ENCODE measurements at places on chromosomes 3 and 15. TPM values are rescaled to one million over a fixed set of nuclear protein-coding genes. Genes with fewer than 3 reads are reported as not detected.
A peak's percentile ranks its signal among the peaks of the same experiment; 100 is the strongest.

DNA sequence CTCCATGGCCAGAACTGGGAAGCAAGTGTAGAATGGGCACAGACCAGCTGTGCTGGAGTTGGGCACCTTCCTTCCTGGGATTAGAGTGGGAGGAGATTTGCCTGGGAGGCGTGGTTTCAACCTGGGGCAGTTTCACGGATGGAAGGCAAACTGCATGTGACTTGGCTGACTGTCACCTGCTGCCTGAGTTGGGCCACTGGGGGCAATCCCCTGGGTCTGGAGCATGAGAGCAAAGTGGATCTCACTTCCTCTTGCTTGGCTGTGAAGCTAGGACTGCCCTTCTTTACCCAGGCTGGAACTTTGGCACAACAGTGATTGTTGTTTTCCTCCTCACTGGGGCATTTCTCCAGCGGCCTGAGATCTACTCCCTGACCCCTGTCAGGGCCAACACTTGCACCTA, 1247.0 kb upstream of the EPHA6 start:
- DNase-seq: no peak

DNA sequence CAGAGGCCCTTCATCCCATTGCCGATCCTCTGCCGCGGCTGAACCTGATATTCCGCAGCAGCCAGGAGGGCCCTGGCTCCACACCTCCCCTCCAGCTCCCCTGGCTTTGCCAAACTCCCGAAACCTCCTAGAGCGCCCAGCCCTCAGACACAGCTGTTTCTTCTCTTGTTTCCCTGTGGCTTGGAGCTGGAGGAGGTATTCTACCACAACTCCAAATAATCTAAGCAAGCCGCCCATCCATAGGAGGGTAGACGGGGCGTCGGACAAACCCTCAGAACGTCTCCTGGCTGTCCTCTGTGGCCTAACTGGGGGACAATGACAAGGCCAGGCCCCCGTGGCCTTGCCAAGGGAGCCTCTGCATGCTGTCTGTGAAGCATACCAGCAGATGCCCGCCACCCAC, 10.4 kb downstream of the PLA2G4D start:
- DNase-seq: no peak

- no peak for DNase-seq
Measured at GRCh38 chr15:99117111-99117510, 12.2 kb downstream of the SYNM start.

DNA sequence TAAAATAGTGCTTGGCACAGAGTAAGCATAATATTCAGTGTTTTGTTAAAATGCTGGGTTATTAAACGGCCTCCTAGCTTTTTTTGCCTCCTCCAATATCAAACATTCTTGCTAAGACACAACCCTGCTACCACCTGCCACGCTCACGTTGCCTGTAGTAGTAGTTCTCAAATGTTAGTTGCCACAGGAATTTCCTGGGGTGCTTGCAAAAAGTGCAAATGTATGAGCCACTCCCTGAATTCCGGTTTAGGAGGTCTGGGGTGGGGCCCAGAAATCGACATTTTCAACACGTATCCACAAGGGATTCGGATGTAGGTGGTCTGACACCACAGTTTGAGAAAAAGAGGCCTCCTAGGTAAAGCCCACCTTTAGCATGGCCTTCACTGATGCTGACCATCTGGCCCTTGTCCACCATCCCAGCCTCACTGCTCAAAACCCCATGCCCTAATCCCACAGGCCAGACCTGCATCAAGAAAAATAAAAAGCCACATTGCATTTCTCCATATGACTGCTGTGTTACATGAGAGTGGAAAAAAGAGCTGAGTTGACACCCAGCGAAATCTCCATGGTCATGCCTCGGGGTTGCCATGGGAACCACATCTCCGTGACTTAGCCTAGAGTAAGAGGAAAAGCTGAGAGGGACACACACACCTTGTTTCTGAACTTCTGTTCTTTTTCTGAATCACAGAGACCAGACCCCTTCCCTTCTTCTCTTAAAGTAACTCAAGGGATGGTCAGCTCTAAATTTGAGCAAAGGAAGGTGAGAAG, 116.4 kb upstream of the HES1 start:
- DNase-seq: no peak

- no peak for DNase-seq
Measured at GRCh38 chr15:62046078-62046743, 14.0 kb downstream of the VPS13C start.

DNA sequence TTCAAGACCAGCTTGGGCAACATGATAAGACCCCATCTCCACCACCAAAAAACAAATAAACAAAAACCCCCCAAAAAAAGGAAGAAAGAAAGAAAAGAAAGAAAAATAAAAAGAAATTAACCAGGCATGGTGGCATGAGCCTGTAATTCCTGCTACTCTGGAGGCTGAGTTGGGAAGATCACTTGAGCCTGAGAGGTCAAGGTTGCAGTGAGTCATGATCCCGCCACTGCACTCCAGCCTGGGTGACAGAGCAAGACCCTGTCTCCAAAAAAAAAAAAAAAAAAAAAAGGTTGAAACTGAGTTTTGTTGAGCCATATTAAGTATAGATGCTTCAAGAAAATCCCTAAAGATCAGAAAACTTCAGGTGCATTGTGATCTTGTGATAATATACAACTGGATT, 217.3 kb upstream of the LRRFIP2 start:
- no peak for DNase-seq

The ANKDD1A gene
- total RNA-seq: 4.6 TPM

The MAGEL2 gene
- total RNA-seq: 13.1 TPM

The SI gene
- not detected for total RNA-seq

The PLCH1 gene
- total RNA-seq: 21.4 TPM

The RPP25 gene
- total RNA-seq: 6.3 TPM

GRCh38 chr3:157789162-157789561, 285.9 kb upstream of the VEPH1 start:
- DNase-seq: no peak

GRCh38 chr15:80988148-80988796, 1.3 kb downstream of the MESD start:
- DNase-seq: no peak

DNA sequence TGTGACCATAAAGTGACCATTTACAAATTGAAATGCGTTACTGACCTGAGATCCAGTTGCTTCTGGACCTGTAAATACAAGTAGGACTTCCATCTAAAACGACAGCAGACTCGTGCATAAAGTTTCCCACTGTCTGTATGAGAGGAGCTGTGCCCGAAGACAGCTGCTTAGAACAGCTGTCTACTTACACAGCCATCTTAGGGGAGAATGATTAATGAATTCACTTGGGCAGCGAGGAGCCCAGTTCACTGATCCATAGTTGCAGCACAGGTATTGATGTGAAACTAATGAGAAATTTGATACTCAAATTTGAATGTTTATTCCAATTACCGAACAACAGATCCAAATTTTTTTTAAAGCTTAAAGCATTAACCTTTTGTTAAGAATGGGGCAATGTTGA, 748.1 kb downstream of the NR2F2 start:
- DNase-seq: no peak

GRCh38 chr3:139572847-139573672, 33.5 kb upstream of the RBP1 start:
- DNase-seq: no peak

The GXYLT2 gene
- total RNA-seq: 0.82 TPM

DNA sequence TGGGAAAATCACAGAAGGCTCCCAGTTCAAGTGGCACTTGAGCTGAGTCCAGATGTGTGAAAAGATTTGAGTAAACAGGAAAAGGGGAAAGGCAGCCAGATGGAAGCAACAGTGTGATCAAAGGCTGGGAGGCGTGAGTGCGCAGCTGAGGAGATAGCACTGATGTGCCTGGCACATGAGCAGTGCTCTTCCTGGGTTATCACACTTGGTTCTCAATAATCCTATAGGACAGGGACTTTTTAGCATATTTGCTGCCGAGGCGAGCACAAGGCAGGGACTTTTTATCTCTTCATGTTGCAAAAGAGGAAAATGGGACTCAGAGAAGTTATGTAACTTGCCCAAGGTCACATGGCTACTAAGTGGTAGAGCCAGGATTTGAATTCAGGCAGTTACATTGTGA, 39.6 kb downstream of the CORO2B start:
- DNase-seq: no peak

The NCEH1 gene
- total RNA-seq: 2.3 TPM

DNA sequence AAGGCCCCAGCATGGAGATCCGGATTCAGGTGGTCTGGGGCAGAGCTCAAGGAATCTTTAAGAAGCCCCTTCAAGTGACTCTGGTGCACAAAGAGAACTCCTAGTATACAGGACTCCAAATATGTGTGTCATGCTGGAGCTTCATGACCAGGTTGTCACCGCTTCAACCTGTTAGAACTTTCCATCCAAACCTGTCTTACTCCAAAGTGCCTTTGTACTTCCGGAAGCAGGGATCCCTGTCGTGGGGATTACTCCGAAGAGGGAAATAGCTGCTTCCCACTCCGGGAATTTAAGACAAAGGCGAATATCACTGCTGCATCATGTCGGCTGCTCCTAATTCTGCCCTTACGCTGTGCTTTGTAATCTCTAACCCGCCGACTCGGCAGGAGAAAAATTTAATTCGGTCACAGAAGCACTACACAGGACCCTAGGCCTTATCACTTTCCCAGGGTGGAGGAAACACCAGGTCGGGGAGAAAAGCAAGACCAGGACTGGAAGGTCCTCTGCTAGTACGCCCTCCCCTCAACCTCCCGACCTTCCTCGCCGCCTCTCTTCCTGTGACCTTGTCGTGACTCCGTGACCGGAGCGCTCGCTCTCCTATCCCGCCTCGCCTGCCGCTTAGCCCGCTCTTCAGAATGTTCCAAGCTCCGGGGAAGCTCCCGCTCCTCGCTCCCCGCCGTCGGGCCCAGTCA, 730 bp downstream of the HIGD1A start:
- peak; percentile 16 for DNase-seq

The DVL3 gene
- 93.8 TPM for total RNA-seq

The VGLL3 gene
- total RNA-seq: 6.1 TPM

DNA sequence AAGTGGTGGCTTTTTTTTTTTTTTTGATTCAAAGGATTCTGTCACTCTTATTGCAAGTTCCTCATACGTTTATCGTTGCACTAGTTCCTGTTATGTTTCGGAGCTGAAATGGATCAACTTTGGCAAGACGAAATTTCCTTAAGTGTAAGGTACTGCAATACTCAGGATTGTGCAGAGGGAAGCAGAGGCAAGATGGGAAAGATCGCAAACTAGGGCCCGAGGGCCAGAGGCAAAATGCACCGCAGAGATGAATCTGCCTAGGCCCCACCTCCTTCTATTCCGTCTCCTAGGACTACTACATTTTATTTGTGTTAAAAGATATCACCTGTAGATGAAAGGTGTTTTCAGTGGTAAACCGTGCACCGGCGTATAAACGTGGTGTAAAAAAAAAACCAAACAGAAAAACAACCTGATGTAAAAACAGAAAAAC, 331 bp downstream of the RNU6-1 start:
- DNase-seq: no peak

The SYNM gene
- total RNA-seq: 3.5 TPM

- no peak for DNase-seq
Measured at GRCh38 chr15:51558411-51558810, 64.2 kb downstream of the DMXL2 start.

The P2RY1 gene
- 8.6 TPM for total RNA-seq

- no peak for DNase-seq
Measured at GRCh38 chr15:90905306-90906180, 2.4 kb downstream of the MAN2A2 start.

GRCh38 chr15:89341316-89342005, 6.8 kb upstream of the POLG start:
- DNase-seq: no peak

- DNase-seq: no peak
Measured at GRCh38 chr3:98561727-98562521, 30.1 kb downstream of the GPR15 start.

- peak; percentile 58 for DNase-seq
Measured at GRCh38 chr3:34260271-34261000, 462.0 kb downstream of the PDCD6IP start.

- DNase-seq: no peak
Measured at GRCh38 chr3:194046531-194046930, 89.4 kb upstream of the HES1 start.

DNA sequence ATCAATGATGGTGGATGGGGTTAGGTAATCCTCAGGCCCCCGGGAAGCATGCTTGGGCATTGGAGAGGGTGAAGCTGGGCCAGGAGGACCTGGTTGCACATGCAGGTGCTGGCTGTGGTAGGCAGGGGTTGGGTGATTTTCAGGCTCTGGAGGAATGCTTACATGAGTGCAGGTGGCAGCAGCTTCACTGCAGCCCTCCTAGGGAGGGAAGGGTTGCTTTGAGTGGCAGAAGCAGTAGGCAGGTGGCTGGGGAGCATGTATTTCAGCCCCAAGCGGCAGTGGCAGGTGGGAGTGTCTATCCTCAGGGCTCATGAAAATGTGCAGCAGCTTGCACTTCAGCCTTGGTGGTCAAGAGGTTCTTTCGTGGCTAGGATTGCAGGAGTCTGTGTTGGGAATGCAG, 230.0 kb upstream of the CTNNB1 start:
- DNase-seq: no peak

The COL7A1 gene
- 28.7 TPM for total RNA-seq

GRCh38 chr15:62445244-62445643, 280.2 kb upstream of the C2CD4B start:
- no peak for DNase-seq

The LTF gene
- not detected for total RNA-seq

- DNase-seq: no peak
Measured at GRCh38 chr3:176214758-176215157, 982.5 kb downstream of the TBL1XR1 start.

- peak; percentile 60 for DNase-seq
Measured at GRCh38 chr3:138479438-138479863, 45.0 kb downstream of the ESYT3 start.

DNA sequence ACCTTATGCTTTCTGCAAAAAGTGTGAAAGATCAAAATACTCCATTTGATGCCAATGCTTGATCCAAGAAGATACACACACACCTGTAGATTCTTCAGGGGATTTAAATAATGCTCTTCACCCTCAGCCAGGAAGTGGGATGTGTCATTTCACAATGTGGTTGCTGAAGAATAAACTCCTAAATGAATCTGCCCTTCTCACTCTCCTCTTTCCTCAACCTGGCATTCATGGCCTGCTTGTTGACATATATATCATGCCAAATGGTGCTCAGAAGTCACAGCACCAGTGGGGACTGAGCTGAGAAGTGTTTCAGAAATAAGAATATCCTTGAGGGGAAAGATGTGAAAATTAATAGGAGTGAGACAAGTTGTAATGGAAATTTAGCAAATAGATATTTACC, 146.6 kb upstream of the ARHGEF26 start:
- DNase-seq: no peak

The GALNT15 gene
- total RNA-seq: not detected

DNA sequence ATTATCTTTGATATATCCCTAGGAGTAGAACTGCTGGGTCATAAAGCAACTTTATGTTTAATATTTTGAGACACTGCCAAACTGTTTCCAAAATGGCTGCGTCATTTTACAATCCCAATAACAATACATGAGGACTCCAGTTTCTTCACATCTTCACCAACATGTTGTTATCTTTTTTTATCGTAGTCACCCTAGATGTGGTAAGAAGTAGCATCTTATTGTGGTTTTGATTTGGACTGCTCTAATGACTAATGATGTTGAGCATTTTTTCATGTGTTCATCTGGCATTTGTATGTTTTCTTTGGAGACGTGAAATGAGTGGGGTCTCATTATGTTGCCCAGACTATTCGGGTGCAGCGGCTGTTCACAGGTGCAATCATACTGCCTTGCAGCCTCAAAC, 83.8 kb downstream of the MAP4 start:
- DNase-seq: no peak

The IQCF5 gene
- not detected for total RNA-seq

- DNase-seq: no peak
Measured at GRCh38 chr3:66485291-66485968, 15.4 kb downstream of the LRIG1 start.

All from neural crest cell (in vitro differentiated cells).